ENCODE measurements at places on chromosomes 5 and 9. TPM values are rescaled to one million over a fixed set of nuclear protein-coding genes. Genes with fewer than 3 reads are reported as not detected.

The GDNF gene
- 0.71 TPM for total RNA-seq

The IFNE gene
- total RNA-seq: not detected

The C5orf34 gene
- total RNA-seq: 8.9 TPM

DNA sequence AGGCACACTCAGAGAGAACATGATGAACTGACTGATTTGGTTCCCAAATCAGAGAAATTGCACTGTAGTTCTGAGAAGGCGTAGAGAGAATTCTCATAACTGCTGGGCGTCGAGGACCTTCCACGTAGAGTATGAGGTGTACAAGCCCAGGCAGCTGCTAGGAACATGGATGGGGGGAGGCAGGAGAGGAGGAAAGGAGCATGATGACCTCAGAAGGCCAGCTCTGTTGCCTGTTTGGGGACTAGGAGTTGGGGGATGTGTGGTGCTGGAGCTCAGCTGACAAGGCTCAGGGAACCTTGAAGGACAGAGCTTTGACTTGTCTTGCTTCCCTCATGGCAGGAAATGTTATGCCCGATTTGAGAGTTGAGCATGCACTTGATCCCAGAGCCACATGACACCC lies 485.4 kb downstream of the IRX1 start:
- H3K27ac ChIP-seq: no peak overlapping the region
- no peak for DNase-seq
- no peaks in the 10 kb centered on the region for H3K36me3 ChIP-seq
- H3K27me3 ChIP-seq: no peaks in the 10 kb centered on the region

- no peak overlapping the region for H3K4me3 ChIP-seq
- H3K27ac ChIP-seq: no peak overlapping the region
- H3K27me3 ChIP-seq: no peaks in the 10 kb centered on the region
- no peaks in the 10 kb centered on the region for H3K4me1 ChIP-seq
- no peak for DNase-seq
Observed at GRCh38 chr5:8033261-8033660, 164.3 kb downstream of the MTRR start.

Measured in testis (tissue), 5 donors.